Stimulated activated CD4-positive, alpha-beta T cell treated with anti-CD3 and anti-CD28 coated beads, Interleukin-1b, Interleukin-23, amount 100 ng/mL, for 1 hour (primary cell): ENCODE measurements at places on chromosomes 2 and 18.

GRCh38 chr2:79155826-79156476 is 3.6 kb downstream of the REG3A start:
- DNase-seq: no peak

DNA sequence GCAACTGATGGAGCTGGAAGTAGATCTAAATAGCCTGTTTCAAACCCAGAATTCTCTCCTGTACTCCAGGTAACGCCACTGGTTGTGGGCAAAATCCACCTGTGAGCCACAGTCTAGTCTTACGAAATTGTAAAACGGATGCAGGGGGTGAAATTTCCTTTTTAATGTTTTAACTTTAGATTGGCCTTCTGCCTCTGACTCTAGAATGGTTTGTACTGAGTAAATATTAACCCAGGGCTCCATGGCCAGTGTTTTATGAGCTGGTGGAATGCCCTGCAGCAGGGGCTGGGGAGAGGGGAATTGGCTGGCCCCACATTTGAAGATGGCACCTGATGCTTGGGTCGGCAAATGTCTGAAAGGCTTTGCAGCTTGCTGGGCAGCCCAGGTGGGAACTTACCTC is 156.6 kb downstream of the MYCN start:
- DNase-seq: no peak

DNA sequence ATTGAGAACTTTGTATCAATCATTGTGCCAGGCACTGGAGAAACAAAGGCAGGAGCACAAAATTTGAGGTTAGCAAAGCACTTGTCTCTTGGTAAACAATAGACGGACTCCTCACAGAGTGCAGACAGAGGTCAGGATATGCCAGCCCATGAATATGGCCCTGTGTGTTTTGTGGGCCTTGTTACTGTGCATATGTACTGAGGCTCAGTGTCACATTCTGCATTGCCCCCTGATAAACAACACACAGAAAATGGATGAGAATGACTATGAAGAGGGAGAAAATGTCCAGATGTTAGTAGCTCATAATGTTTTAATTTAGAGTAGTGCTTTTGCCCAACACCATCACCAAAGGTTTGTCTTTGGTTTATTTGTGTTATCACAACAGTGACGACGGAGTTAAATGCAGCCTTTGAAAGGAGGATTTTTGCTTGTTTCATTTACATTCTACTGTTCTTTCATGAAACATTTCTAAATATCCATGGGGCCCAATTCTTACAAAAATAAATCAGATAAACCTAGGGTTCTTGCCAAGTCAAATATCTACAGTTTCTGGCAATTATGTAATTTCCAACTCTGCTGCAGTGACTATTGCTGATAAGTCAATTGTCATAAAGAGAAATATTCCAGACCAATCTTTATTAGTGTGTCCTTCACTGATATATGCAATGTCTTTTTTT is 14.6 kb upstream of the NT5C1B start:
- no peak for DNase-seq

- DNase-seq: no peak
Measured at GRCh38 chr2:12469141-12469561, 247.6 kb upstream of the TRIB2 start.

- DNase-seq: no peak
Measured at GRCh38 chr2:95030496-95030895, 5.0 kb downstream of the MAL start.

DNA sequence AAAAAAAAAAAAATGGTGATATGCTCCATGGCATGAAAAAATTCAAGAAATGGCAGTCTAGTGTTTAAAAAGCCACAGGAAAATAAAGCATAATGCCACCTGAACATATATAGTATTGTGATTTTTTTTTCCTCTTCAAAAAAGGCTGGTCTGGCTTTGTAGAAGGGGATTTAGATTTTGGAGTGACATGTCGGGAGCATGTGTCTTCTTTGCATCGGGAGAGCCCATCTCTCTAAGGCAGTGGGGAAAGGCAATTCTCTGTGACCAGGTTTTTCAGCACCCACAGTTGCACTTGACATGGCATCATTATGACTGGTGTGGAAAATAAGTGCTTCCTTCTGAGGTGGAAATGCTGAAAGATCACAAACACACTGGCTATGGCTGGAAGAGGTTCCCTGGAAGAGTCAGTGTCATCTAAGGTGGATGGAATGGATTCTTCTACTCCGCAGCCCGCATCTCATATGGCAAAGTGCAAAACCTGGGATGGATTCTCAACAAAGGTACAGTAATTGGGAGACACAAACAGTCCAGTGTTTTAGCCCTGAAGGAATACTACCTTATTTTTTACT is 172.5 kb downstream of the AGAP1 start:
- DNase-seq: no peak

DNA sequence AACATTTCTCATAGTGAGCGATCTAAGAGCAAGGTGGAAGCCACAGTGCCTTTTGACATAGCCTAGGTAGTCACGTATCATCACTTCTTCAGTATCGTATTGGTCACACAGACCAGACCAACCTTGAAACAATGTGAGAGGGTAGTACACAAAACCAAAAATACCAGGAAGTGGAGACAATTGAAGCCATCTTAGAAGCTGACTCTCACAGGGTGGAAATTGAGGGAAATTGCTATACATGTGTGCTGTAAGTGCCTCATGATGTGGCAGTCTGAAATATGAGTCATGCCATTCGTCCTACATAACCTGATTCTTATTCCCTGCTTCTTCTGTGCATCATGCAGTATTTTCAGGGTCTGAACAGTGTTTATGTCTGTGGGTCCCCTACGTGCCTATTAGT is 62.3 kb upstream of the STON1 start:
- no peak for DNase-seq

DNA sequence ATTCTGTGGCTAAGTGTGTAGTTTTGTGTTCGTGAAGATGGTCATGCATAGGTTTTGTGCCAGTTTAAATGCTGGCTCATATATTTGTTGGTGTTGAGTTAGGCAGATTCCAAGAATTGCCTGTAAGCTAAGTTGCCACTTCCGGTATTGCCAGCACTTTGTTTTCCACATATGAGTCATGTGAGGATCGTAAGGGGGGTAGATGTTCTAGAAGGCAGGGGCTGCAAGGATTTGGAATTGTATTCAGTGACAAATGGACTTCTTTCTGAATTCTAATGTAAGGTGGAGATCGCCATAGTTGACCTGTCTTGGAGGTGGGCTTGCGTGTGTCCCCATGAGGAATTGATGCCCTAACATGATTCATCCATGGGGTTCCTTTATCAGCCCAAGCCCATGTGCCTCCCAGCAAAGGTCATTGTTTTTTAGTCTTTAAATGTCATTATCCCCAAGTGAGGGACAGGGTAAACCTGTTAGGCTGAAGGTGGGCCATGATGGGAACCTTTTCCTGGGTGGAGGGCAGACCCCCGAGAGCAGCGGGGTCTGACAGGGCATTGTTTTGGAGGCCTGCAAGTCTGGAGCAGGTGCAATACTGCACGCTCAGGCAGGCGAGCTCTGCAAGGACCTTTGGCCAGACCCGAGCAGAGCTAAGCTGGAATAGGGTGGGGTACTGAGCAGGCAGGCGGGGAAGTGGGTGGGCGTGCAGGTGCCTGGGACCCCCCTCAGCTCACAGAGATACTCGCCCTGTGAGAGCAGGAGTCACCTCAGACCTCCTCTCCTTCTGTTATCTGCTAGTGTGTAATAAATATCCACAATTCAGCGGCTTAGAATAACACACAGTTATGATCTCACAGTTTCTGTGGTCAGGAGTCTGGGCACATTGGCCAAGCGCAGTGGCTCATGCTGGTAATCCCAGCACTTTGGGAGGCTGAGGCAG is 77.4 kb downstream of the LRRFIP1 start:
- no peak for DNase-seq

DNA sequence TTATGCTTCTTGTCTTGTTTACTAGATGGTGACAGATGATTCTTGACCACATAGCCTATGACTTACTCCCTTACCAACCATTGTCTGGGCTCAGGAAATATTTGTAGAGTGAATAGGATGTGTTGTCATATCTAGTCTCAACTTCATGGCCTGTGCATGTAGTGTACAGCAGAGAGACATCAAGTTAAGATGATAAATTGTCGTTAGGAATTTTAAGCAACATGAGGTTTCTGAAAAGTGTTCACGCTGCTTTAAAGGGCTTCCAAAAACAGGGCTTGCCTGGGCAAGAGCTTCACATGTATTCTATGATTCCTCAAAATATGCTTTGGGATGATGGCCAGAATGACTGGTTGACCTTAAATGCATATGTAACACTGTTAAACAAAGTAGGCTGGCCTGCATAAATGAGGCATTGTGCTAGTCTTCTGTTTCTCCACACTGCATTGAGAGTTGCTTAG is 424.0 kb downstream of the RND3 start:
- no peak for DNase-seq

- DNase-seq: no peak
Measured at GRCh38 chr2:227932403-227932802, 61.0 kb downstream of the DAW1 start.

DNA sequence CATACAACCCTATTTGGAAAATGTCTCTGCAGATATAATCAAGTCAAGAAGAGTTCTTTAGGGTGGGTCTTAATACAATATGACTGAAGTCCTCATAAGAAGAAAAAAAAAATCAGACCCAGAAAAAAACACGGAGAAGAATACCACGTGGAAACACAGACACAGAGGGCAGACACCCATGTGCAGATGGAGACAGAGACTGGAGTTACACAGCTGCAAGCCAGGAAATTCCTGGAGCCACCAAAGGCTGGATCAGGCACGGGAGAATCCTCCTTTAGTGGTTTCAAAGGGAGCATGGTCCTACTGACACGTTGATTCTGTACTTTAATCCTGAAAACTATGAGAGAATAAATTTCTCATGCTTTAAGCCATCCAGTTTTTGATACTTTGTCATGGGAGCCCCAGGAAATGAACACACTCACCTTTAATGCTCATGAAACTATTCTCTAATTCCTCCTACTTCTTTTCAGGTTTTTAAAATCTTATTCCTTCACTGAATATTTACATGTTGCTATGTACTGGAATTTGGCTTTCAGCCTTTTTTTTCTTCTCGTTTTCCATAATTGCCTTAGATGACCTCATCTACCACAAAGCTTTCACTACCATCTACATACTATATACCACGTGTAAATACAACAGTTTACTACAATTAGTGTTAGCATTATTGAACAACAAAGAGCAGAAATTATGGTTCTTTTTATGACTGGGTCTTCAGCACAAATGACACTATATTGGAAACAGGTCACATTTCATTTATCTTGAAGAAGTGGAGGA is 529.1 kb downstream of the IRS1 start:
- DNase-seq: no peak

DNA sequence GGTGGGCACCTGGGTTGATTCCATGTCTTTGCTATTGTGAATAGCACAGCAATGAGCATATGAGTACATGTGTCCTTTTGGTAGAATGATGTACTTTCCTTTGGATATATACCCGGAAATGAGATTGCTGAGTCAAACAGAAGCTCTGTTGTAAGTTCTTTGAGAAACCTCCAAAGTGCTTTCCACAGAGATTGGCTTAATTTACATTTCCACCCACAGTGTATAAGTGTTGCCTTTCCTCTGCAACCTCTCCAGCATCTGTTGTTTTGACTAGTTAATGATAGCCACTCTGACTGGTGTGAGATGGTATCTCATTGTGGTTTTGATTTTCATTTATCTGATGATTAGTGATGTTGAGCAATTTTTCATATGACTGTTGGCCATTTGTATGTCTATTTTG is 194.8 kb downstream of the ZNF804A start:
- no peak for DNase-seq

DNA sequence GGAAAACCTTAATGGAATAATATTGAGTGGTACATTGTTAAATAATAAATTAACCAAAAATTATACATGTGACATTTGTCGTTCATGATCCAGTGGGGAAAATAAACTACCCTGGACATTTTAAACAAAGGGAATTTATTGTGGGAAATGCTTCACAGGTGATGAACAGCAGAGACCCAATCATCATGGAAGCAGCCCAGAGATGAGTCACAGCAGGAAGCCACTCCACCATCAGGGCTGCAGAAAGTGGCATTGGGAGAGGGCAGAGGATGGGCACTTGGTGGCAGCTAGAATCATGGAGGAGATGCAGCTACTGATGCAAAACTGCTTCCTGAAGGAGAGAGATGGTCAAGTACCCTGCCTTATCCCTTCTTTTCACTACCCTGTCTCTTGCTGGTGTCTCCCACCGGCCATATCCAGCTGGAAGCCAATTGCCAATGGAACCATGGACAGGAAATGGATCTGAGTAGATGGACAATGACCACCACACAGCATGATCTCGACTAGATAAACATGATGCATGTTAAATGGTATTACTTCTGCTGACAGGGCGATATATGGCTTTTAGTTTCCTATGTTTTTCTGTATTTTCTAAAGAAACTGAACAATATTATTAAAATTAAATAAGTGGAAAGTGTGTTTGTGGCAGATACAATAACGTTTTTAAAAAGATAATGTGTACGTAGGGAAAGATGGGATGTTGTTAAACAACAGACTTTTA is 139.8 kb downstream of the RPIA start:
- DNase-seq: no peak

DNA sequence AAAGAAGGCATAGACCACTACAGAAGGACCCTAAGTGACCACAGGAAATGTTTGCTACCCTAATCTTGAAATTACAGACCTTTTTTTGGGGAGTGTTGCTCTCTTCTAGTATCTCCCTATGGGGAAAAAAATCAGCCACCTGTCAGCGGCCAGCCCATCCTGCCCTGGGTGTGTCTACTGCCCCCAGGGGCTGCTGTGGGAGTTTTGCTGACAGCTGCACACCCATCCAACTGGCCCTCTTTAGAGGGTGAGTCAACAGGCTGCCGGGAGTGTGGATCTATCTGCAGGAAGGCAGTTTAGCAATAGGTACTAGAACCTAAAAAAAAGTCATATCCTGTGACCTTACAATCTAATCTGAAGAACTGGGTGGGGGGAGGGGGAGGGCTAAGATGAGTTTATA is 796 bp upstream of the DYSF start:
- DNase-seq: no peak

GRCh38 chr2:48362515-48362914 is 167.4 kb upstream of the STON1 start:
- no peak for DNase-seq

- DNase-seq: no peak
Measured at GRCh38 chr2:111167076-111167862, 46.6 kb downstream of the BCL2L11 start.

GRCh38 chr18:63140997-63141777 is 178.4 kb downstream of the BCL2 start:
- no peak for DNase-seq

DNA sequence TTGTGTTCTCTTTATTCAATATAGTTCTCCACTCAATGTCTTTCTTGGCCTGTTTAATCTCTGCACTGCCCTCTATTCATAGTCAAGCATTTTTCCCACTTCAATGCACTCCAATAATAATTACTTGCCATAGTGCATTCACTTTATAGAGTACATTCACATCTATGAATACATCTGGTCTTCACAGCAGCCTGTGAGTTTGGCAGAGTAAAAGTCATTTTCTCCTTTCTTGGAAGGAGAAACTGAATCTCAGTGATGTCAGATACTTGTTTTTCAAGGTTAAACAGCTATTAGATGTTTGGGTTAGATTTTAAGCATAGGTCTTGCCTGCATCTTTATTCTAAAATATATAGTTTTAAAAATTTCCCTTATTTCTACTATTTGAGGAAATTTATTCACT is 373.2 kb downstream of the TRIB2 start:
- DNase-seq: no peak
